Thyroid gland (tissue), 4 donors: ENCODE measurements at places on chromosomes 6 and 20. TPM values are rescaled to one million over a fixed set of nuclear protein-coding genes. Genes with fewer than 3 reads are reported as not detected.

- no peaks in the 10 kb centered on the region for H3K36me3 ChIP-seq
- no peaks in the 10 kb centered on the region for H3K27me3 ChIP-seq
- H3K27ac ChIP-seq: no peak overlapping the region
- no peak overlapping the region for H3K4me3 ChIP-seq
- peaks cover 51% of the 10 kb centered on the region for H3K4me1 ChIP-seq
These were observed 79.1 kb upstream of the AFDN start for GRCh38 chr6:167747645-167748044.

DNA sequence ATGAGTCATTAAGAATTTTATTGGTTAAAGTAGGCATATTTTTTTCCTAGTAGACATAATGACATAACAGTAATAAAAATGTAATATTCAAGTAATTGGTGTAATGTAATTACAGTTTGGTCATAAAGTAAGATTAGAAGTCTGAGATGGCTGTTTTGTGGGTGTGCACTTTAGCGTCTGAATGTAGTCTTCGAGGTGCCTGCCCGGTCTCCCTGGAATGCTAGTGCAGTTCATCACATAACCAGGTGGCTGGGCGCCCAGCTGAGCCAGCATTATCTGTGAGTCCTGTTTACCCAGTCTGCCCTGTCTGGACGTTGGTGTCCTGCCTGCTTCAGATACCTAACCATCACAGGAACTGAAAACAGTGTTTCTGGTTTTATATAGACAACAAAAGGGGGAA, 419.1 kb downstream of the CDC5L start:
- H3K4me1 ChIP-seq: no peaks in the 10 kb centered on the region
- no peak for DNase-seq
- no peaks in the 10 kb centered on the region for H3K36me3 ChIP-seq
- no peak overlapping the region for H3K27ac ChIP-seq
- no peaks in the 10 kb centered on the region for H3K27me3 ChIP-seq
- H3K4me3 ChIP-seq: no peak overlapping the region

The PGC gene
- not detected for total RNA-seq

The RHAG gene
- not detected for total RNA-seq

GRCh38 chr6:66556936-66557335, 849.9 kb upstream of the EYS start:
- no peak overlapping the region for H3K27ac ChIP-seq
- no peak for DNase-seq
- no peaks in the 10 kb centered on the region for H3K4me1 ChIP-seq
- H3K4me3 ChIP-seq: no peak overlapping the region

GRCh38 chr20:8094415-8094818, 37.6 kb upstream of the PLCB1 start:
- H3K36me3 ChIP-seq: no peaks in the 10 kb centered on the region
- no peaks in the 10 kb centered on the region for H3K27me3 ChIP-seq
- peak overlapping the region; percentile 73 for H3K27ac ChIP-seq
- no peak overlapping the region for H3K4me3 ChIP-seq
- peaks cover 14% of the 10 kb centered on the region for H3K4me1 ChIP-seq
- DNase-seq: peak; percentile 94

The RGL2 gene
- total RNA-seq: 78.5 TPM

GRCh38 chr6:105781248-105781647, 304.9 kb upstream of the PRDM1 start:
- no peak overlapping the region for H3K27ac ChIP-seq
- H3K36me3 ChIP-seq: no peaks in the 10 kb centered on the region
- DNase-seq: no peak
- no peak overlapping the region for H3K4me3 ChIP-seq
- H3K27me3 ChIP-seq: no peaks in the 10 kb centered on the region

The LTB gene
- not detected for total RNA-seq

The L3MBTL1 gene
- total RNA-seq: 25.5 TPM

The NR2E1 gene
- total RNA-seq: not detected

- H3K27me3 ChIP-seq: no peaks in the 10 kb centered on the region
- DNase-seq: no peak
- H3K27ac ChIP-seq: no peak overlapping the region
- H3K4me1 ChIP-seq: no peaks in the 10 kb centered on the region
These were observed 533.6 kb downstream of the RNF144B start for GRCh38 chr6:18920701-18921100.

DNA sequence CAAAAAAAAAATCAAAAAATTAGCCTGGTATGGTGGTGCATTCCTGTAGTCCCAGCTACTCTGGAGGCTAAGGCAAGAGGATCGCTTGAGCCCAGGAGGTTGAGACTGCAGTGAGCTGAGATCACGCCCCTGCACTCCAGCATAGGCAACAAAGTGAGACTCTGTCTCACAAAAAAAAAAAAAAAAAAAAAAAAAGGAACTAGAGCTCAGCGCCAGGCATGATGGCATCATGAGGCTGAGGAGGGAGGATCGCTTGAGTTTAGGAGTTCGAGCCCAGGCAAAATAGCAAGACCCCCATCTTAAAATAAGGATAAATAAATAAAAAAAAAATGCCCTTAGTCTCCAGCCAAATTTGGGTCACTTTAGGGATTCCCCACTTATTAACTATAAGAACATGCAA, 40.4 kb upstream of the PIM1 start:
- no peaks in the 10 kb centered on the region for H3K36me3 ChIP-seq
- no peak for DNase-seq
- H3K4me3 ChIP-seq: no peak overlapping the region

DNA sequence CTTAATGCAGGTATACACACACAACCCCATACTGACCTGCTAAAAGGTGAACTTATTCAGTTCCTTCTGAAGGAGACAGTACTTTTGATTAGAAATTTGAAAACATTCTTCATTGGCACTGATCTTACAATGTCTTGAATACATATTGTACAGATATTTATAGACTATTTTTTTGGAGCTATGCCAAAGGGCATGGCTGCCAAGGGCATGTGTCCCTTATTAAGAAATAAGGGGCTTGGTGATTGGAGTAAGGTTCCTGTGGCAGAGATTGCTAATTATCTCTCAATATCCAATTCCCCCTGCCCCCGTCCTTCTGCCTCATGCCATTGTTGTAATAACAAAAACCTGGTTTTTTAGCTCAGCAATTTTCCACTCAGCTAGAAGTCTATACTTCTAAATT, 355.9 kb downstream of the FARS2 start:
- H3K27me3 ChIP-seq: no peaks in the 10 kb centered on the region
- no peak for DNase-seq
- H3K27ac ChIP-seq: no peak overlapping the region
- H3K4me1 ChIP-seq: peaks cover 12% of the 10 kb centered on the region
- no peak overlapping the region for H3K4me3 ChIP-seq
- H3K36me3 ChIP-seq: no peaks in the 10 kb centered on the region

The DDO gene
- 5.0 TPM for total RNA-seq

DNA sequence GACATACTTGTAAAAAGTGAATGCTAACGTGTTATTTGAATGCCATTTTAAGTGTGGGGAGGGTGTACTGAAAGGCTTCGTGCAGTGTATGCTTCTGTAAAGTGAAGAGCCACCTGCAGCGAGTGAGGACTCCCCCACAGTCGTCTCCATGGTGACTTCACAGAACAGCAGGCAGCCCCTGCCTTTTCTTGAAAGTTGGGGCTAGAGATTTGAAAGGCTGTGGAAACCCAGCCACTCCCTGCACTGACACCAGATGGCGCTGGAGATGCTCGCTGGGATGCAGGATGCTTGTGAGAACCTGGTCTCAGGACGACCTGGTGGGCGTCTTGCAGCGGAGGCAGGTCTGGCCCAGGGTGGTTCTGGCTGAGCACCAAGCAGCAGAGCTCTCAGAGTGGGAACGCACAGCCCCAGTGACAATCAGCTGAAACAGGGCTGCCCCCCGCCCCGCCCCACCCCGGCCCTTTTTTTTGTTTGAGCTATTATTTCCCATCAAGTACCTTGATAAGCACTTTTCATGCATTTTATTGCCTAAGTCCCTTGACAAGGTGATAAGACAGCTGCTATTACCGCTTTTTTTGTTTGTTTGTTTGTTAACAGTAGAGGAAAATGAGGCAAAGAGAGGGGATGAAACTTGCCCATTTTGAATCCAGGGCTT, 150.3 kb downstream of the SYCP2 start:
- peak; percentile 31 for DNase-seq
- H3K27me3 ChIP-seq: no peaks in the 10 kb centered on the region
- H3K27ac ChIP-seq: no peak overlapping the region

DNA sequence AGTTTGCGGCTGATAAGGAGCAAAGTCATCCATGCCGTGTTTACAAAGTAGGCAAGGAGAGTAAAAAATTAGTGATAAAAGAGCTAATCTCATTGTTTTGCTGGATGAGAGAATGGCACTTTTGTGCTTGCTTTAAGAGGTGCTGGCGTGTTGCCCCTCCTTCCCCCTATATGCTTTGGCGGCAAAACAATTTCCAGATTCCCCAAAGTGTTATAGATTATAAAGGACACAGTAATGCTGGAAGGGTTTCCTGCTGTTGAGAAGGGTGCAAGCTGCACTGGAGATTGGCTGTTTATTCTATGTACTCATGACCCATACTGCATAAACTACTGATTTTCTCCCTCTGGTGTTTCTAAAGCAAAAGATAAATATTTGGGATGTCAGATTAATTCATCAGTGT, 338.9 kb upstream of the MAP3K7 start:
- no peak for DNase-seq
- H3K4me3 ChIP-seq: no peak overlapping the region
- H3K27me3 ChIP-seq: no peaks in the 10 kb centered on the region
- no peaks in the 10 kb centered on the region for H3K36me3 ChIP-seq
- H3K27ac ChIP-seq: no peak overlapping the region

The KIAA1586 gene
- total RNA-seq: 16.8 TPM
